Stimulated activated CD4-positive, alpha-beta T cell treated with anti-CD3 and anti-CD28 coated beads, TNF-alpha, amount 100 ng/mL, for 48 hours (primary cell): ENCODE measurements at places on chromosomes 4 and X.

- DNase-seq, result no peak
Observed at GRCh38 chrX:148723551-148723950, 223.1 kb downstream of the AFF2 start.

- no peak for DNase-seq
Observed at GRCh38 chr4:9870165-9870790, 88.8 kb downstream of the DRD5 start.

DNA sequence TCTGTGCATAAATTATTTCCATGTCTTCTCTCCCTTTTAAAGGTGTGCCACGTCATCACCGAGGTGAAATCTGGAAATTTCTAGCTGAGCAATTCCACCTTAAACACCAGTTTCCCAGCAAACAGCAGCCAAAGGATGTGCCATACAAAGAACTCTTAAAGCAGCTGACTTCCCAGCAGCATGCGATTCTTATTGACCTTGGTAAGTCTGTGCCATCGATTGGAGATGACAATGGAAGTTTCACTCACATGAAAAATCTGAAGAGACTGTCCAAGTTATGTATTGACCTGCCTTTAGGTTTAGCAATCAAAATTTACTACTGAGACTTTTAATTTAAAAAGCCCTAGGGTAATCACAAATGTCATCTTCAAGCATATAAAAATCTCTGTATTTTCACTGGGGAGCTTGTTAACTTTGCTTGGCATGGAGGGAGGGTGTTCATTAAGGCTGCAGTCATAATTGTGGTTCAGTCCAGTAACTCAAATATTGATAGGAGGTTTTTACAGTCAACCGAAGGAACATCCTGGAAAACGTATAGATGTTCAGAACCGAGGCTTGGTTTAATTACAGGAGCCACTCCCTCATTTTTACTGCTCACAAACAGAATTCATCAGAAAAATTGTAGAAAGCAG lies 142.9 kb downstream of the PTTG2 start:
- DNase-seq, result no peak

- no peak for DNase-seq
Observed at GRCh38 chrX:14056206-14056605, 26.5 kb upstream of the GEMIN8 start.
